Bronchial epithelial cell (primary cell): ENCODE measurements at places on chromosomes 6 and 20.

GRCh38 chr20:51425347-51426106 is 117.0 kb downstream of the NFATC2 start:
- DNase-seq: no peak

DNA sequence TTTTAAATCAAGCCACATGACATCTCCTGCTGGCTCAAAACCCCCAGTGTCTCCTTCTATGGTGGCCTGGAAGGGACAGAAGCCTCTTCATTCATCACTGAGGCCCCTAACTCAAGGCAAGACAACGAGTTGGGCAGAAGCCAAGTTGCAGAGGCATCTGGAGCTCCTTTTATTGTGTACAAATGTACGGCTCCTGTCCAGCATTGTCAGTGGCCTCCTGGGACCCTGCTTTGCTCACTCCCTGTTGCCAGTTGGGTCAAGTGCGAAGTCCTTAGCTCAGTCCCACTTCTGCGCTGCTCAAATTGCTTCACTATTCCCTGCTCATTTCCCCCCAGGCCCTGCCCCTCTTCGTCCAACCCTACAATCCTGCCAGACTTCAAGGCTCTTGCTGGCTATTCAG is 181.2 kb upstream of the PMEPA1 start:
- DNase-seq: no peak

- no peak for DNase-seq
These were observed 16.6 kb downstream of the HRH3 start for GRCh38 chr20:62203378-62204030.

DNA sequence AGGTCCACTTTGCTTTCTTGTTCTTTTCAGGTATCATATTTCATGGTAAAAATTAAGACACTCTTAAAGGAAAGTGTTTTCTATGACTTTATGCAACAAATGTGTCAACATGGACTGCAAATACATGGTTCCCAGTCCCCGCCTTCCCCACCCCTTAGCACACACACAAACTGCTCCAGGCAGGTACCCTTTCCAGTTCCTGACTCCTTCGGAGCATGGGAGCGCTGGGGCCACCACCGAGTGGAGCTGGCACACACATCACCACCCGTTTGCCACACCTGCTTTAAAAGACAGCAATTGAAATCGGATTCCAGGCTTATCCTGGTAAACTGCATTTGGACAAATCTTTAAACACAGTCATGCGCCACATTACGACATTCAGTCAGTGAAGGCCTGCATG is 22.2 kb downstream of the RNASET2 start:
- DNase-seq: no peak

DNA sequence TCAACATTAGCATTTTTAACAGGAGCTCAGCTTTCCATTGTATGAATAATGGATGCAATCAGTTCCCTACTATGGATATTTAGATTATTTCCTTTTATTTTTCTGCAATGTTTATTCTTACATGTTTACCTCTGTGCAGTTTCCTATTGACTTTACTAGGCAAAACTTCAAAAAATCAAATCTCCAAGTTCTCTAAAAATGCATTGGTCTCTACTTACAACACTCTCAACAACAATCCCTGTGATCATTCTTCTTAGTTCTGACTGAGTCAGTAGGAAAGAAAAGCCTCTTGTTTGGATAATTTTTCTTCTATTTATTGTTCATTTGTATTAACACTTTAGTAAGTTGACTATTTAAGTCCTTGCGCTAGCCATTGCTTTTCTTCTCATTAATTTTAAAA is 126.1 kb downstream of the KIF13A start:
- DNase-seq: no peak

- DNase-seq: peak; percentile 89
These were observed 2.8 kb upstream of the GINM1 start for GRCh38 chr6:149563203-149563927.

DNA sequence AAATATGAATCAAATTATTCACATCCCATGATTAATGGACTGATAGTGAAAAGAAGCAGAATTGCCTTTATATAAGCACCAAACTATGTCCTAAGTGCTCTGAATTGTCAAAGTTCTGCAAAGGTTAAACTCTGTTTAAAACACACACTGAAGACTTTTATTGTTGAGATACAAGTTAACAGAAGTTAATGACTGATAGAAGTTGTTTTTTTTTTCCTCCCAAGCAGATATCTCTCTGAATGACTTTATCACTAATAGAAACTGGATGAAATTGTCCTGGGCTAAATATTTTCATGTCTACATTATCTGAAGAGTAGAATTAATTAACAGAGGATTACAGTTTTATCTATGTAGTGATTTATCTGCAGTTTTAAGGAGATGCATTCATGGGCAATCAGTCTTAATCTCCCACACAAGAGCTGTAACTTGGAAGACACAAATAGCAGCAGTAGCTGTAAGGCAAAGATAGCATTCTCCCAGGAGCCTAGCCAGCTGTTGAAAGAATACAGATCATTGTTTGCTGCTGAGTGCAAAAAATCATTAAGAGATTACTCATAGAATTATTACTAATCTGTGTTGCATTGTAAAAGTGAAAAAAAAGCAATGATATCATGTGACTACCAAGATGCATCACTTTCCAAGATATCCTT is 49.9 kb downstream of the BMP5 start:
- peak; percentile 91 for DNase-seq
